Cardiac fibroblast (primary cell): ENCODE measurements at places on chromosomes 11 and 22.
A peak's percentile ranks its signal among the peaks of the same experiment; 100 is the strongest.

GRCh38 chr11:50178737-50179136 is 146.1 kb downstream of the OR4C45 start:
- DNase-seq: no peak

DNA sequence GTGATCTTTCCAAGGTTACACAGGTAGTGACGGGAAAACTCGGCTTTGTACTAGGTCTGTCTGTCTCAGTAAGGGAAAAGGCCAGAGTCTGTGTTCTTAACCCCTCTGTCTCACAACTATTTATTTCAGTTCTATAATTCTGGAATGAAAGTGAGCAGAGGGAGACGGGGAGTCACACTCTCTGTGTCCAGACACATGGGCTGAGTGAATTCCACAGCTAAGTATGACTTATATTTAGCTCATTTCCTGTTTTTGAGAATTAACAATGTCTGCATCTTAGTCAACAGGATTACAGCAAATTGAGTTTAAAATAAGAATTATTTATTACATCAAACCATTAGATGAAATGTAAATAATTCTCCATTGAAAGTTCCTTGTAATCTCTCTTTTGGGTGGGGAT is 62.5 kb upstream of the OR4B1 start:
- DNase-seq: peak; percentile 85

DNA sequence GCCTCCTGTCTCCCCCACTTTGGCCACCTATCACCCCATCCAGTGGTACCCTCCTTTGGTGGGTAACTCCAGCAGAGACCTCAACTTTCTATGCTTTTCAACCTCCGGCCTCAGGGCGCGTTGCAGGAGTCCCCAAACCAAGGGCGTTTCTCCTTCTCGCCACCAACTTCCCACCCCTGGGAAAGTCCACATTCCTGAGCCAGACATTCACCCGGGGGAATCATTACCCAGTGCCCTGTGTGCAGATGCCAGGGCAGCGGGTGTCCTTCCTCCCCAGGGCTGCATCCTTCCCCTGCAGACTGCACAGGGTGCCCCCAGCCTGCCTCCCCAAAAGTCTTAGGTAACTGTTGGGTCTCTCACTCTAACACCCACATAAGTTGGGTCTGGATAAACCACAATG is 26.4 kb downstream of the MYEOV start:
- no peak for DNase-seq

DNA sequence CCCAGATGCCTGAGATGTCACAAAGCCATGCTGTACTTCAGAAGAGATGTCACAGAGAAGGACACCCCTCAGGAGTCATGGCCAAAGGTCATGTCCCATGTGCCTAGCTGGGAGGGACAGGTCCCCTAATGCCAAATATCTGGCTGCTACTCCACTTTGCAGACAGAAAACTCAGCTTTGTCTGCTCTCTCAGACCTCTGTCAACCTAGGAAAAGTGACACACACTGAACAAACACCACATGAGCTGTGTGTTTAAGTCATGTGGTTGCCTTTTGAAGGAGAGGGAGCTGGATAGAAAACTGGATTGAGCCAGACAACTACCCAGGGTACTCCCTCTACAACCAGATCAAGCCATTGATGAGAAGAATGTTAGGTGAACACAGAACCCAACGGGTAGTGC is 3.5 kb downstream of the TRIM66 start:
- no peak for DNase-seq

DNA sequence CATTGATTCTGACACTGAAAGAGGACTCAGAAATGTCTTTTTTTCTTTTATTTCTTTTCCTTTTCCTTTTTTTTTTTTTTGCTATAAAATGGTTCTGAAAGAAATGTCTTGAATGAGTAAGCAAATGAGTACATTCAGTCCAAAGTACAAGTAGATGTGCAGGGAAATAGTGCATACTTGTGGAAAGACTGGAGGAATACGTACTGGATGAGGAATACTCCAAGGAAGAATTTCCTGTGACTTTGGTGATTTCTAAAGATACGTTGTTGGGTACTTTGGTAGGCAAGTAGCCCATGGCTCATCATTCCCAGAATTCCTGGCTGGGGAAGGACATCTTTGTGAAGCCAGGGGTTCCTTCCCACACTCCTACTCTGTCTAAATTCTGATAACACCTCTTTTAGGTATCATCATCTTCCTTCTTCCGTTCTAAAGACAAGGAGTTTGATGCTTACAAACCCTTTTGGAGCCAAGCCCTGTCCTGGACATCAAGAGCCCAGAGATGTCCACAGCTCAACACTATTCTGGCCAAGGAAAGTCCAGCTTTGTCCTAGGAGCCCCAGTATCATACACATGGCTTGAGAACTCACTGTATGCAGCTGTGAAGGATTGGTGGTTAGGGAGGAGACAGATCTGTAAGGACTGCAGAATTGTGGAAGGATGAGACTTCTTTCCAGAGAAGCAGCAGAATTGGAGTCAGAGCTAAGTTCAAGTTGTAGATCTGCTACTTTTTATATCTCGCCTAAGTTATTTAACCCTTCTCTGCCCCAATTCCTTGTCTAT is 4.8 kb upstream of the NUP98 start:
- DNase-seq: peak; percentile 61

DNA sequence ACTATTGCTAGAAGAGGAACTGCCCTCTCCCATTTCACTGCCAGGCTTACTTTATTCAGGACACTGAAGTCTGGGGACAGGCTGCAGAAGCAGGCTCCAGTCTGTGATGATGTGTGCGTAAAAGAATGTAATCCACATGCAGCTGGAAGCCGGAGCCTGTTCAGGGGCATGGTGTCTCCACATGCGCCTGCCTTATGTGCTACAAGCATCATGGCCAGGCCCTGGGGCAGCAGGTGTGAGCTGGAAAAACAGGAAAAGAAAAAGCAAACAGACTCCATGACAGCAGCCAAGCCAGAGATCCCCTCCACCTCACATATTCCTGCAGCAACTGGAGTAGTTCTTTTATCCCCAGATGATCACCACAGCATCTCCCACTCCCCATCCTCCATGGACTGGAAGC is 33.4 kb downstream of the ARFGAP2 start:
- peak; percentile 78 for DNase-seq
